ENCODE measurements at places on chromosomes 4 and X.

GRCh38 chr4:125735102-125735501 lies 420.3 kb downstream of the FAT4 start:
- DNase-seq = peak; percentile 94

DNA sequence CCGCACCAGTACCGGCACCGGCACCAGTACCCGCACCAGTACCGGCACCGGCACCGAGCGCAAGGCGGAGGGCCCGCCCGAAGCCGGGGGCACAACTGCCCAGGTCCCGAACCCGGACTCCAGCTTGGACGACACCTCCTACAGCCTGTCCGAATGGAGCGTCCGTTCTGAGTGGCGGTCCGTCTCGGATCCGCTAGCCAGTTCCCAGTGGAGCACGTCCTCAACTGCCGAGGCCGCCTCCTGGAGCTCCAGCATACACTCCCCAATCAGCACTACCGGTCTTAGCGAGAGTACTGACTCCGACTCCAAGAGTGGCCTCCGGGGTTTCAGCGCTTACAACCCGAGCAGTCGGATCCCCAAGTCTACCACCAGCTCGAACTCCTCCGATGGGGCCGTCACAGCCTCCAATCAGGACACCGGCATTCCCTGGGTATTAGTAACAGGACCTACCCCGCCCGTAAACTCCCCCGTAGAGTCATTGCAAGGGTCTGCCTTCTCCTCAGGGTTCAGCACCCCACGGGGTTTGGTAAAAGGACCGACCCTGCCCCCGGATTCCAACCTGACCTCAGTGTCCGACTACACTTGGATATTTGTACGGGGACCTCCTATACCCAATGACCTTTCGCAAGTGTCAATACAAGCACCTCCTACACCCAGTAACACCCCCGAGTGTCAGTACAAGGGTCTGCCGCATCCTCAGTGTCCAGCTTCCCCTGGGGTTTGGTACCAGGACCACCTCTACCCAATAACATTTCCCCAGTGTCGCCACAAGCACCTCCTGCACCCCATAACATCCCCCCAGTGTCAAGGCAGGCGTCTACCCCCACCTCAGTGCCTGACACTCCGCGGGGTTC lies 721 bp upstream of the MAOA start:
- DNase-seq = peak; percentile 4

GRCh38 chr4:163193717-163194116 lies 27.0 kb upstream of the NAF1 start:
- no peak for DNase-seq

DNA sequence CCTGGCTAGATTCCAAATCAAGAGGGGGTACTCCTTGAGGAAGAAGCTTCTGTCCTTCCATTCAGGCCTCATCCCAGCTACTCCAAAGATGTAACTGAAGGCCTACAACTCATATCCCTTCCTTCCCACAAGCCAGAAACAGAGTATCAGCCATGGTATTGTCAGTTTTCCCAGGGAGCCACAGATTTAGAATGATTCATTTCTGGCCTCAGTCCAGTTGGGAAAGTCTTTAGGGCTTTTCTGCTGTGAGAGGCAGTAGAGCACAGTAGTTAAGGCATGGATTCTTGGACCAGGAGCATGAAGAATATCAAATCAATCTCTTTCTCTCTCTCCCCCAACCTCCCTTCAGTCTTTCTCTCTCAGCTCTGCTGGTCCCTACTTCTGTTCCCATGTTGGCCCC lies 505.0 kb downstream of the BCOR start:
- no peak for DNase-seq

GRCh38 chr4:179486570-179487335 lies 2044.5 kb upstream of the AGA start:
- DNase-seq = no peak

DNA sequence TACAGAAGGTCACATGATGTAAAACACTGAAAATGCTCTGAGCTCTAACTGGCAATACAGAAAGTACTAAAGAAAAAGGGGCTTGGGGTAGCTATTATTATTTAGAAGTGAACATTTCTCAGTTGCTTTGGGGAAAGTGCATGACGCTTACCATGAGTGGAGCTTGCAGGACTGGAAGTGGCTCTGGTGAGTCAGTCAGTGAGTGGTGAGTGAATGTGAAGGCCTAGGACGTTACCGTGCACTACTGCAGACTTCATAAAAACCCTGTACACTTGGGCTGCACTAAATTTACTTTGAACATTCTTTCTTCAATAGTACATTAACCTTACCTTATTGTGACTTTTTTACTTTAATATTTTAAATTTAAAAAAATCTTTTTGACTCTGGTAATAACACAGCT lies 89.3 kb upstream of the ENPP6 start:
- no peak for DNase-seq

- no peak for DNase-seq
These were observed 67.7 kb upstream of the EFNB1 start for GRCh38 chrX:68761086-68761485.

DNA sequence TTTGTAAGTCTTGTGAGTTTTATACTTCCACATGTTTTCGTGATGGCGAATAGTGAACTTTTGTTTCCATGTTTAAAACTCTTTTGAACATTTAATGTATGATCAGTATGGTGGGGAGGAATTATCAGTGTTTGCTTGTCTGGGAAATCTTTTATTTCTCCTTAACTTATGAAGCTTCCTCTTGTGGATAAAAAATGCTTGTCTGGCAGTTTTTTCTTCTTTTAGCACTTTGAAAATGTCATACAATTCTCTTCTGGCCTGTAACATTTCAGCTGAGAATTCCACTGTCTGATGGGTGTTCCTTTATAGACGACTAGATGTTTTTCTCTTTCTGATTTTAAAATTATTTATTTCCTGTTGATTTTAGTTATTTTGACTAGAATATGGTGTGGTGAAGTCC lies 576.0 kb downstream of the DACH2 start:
- DNase-seq = no peak

DNA sequence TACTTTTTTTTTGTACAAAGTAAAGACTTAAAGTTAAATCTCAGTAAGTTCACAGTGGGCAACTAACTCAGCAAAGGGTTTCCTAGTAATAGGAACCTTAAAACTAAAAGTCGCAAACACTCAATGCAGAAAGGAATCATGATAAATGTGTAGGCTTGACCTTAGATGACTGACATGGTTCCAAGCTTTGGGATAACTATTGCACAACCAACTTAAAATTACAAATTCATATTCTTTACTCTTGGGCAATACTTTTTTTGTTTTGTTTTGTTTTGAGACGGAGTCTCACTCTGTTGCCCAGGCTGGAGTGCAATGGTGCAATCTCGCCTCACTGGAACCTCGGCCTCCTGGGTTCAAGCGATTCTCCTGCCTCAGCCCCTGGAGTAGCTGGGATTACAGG lies 8.2 kb downstream of the ELOVL6 start:
- DNase-seq = no peak

DNA sequence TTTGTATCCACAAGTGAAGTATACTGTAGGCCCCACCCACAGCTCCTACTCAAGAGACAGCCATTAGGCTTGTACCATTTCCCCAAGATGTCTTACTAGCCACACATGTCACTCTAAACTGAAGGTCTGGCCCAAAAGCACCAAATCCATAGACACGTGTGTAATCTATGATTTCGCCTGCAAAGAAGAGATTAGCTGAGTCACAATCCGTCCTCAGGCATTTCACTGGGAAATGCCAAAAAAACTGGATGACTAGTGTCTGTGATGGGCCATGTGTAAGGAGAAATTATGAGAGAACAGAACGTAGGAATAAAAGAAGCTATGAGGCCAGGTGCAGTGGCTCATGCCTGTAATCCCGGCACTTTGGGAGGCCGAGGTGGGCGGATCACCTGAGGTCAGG lies 21.9 kb upstream of the RP2 start:
- DNase-seq = no peak

- no peak for DNase-seq
These were observed 24.7 kb upstream of the CT47A1 start for GRCh38 chrX:121010218-121010617.

DNA sequence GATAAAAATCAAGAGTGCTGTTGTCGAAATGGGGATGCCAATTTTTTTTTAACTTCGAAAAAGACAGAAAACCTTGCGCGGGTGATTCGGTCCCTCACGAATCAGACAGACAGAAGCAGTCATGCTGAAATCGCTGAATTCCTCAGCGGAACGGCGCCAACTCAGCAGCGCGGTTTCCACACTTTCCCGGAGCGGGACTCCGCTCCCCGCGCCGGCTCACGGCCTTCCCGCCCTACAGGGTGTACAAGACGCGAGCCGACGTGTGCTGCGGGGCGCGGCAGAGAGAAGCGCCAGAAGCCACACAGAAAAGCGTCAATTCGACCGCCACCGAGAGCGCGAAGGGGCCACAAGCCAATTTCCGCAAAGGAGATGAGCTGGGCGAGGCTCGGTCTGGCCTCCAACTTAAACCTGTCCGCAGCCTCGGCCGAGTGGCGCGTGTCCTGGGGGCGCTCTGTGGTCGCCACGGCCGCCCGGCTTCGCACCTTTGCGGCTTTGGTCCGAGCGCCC lies 1.3 kb downstream of the NEXMIF start:
- no peak for DNase-seq

DNA sequence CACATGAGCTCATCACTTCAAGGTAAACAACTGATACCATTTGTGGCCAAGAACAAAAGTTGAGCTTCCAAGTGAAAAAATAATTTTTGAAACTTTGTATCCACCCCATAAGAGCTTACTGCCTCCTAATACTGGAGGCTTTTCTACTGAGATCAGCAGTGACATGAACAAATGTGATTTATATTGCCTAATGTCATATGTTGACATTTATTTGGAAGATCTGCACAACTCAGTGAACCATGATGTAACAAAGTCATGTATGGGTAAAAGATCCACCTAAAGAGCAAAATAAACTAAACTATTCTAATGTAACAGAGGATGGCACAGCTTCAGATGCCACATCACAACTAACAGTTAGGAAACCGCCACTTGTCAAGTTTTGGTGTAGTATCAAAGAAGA lies 65.8 kb downstream of the AFAP1 start:
- DNase-seq = no peak

DNA sequence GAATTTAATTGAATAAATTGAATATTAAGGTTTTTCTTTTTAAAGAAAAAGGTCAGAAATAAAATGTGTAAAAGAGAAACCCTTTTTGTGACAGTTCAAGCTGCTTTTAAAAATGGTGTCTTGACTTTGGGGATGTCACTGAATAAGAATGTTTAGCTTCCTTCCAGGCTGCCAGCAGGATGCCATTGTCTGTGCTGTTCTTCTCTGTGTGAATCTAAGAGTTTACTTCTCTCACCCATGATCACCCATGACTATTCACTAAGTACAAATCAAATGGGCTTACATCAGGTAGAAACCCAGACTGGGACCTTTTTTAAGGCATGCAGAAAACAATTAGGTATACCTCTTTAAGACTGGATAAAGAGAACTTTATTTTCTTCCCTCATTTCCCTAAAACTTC lies 115.3 kb downstream of the DACH2 start:
- DNase-seq = no peak

- no peak for DNase-seq
These were observed 441.9 kb downstream of the SPRY1 start for GRCh38 chr4:123838474-123838873.

- DNase-seq = no peak
These were observed 17.1 kb downstream of the FBXO8 start for GRCh38 chr4:174266416-174266815.

GRCh38 chrX:6227453-6227835 lies 1.2 kb downstream of the NLGN4X start:
- no peak for DNase-seq

DNA sequence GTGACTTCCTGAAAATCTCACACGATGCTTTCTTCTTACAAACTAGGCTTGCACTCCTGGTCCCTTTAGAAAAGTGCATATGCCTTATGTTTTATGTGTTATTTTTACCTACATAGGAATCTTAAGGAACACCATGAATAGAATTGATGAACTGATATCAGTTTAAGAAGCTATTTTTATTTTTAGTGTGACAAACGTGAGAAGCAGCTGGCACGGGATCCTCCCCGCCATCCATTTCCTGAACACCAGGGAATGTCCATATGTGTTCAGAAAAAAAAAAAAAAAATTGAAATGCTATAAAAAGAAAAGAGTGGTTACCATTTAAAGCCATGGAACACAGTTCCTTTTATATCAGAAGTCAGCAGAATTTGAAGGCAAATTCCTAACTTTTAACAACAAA lies 1096.1 kb upstream of the PRKX start:
- DNase-seq = no peak

DNA sequence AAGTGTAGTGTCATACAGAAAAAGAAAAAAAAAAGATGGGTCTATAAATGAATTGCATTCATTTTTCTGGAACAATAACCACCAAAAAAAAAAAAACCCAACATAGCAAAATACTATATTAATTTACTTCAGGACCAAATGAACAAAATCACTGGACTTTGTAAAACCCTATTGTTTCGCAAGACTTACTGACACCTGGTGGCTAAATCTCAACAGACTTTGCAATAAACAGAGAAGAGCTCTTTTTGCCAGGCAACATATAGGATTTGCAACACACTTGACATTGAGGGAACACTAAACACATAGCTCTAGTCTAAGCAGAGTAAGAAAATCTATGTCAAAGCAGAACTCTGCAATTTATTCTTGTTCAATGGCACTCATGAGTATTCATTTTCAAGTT lies 990.2 kb downstream of the STPG2 start:
- DNase-seq = peak; percentile 27

GRCh38 chr4:168877511-168878491 lies 132.3 kb downstream of the CBR4 start:
- peak; percentile 53 for DNase-seq

GRCh38 chrX:118807151-118808017 lies 16.2 kb upstream of the ZCCHC12 start:
- DNase-seq = peak; percentile 21

- DNase-seq = no peak
These were observed 15.3 kb downstream of the SMIM20 start for GRCh38 chr4:25929298-25929686.

DNA sequence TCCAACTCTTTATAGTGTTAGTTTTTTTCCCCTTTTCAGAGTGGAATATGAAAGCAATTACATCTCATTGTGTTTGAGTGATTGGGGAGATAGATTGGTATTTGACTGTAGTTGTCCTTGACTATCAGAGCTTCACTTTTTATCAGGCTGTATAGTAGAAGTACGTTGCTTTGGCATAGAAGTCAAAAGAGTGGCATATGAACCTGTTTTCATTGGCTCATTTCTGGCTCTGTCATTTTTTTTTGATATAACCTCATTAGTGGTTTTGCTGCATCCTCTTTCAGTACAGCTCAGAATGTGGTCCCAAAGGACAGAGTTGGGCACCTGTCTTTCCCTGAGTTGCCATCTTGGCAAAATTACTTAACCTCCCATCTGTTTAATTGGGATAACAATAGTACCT lies 1.4 kb downstream of the TMA16 start:
- DNase-seq = no peak

- no peak for DNase-seq
These were observed 2.7 kb downstream of the ACE2 start for GRCh38 chrX:15598026-15598425.

DNA sequence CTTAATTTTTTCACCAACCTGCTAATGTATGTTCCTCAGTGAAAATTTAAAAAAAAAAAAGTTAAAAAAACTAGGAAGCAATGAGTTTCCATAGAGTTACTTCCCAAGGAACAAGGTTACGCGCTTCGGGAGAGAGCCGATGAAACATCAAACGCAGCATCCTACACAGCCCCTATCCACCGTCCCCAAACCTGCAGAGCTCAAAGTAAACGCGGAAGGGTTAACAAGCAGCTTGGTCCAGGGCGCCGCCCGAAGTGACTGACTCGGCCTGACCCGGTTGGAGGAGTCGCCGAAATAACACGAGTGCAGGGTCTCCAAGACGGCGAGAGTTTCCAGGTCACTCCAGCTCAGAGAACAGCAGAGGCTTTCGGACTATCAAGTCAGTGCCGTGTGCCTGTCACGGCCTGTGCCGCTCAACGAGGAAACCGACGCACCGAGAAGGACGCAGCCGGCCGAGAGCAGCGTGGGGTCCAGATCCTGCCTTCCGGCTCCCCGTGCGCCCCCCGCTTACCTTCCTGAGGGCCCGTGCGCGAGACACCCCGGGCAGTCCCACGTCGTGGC lies 512 bp downstream of the NOP14 start:
- DNase-seq = peak; percentile 58
